Glomerular endothelial cell (primary cell): ENCODE measurements at places on chromosomes 3 and 15.

GRCh38 chr3:114231616-114232015 lies 5.8 kb downstream of the ZNF80 start:
- no peak for DNase-seq

DNA sequence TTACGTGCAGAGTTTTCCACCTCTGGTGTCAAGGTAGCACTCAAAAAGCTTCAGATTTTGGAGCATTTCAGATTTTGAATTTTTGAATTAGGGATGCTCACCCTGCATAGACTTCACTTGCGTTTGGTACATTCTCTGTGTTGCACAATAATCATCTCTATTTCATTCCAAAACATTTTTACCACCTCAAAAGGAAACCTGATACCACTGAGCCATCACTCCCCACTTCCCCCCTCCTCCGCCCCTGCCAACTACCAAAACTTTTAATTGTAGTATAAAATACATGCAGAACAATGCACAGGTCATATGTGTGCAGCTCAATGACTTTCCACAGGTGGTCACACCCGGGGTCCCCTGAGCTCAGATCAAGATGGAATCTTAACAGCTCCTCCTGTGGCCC lies 208.8 kb downstream of the SV2B start:
- no peak for DNase-seq

- DNase-seq = no peak
Measured at GRCh38 chr3:161489395-161489794, 7.2 kb upstream of the OTOL1 start.

DNA sequence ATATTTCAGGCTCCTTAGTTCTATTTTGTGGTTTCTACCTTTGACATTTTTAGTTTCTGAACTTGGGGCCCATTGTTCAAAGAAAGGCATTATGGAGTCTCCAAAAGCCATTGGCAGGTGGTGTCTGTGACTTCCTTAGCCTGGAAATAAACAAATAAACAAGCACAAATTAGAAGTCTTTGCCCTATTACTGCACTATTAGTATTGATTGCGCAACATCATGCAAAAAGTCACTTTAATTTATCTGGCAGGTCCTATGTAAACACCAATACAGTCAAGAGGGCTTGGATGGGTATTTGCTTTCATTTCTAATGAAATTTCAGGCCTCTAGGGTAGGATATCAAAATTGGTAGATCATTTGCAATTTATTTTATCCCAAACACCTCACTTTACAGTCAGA lies 85.6 kb downstream of the LPP start:
- DNase-seq = no peak

DNA sequence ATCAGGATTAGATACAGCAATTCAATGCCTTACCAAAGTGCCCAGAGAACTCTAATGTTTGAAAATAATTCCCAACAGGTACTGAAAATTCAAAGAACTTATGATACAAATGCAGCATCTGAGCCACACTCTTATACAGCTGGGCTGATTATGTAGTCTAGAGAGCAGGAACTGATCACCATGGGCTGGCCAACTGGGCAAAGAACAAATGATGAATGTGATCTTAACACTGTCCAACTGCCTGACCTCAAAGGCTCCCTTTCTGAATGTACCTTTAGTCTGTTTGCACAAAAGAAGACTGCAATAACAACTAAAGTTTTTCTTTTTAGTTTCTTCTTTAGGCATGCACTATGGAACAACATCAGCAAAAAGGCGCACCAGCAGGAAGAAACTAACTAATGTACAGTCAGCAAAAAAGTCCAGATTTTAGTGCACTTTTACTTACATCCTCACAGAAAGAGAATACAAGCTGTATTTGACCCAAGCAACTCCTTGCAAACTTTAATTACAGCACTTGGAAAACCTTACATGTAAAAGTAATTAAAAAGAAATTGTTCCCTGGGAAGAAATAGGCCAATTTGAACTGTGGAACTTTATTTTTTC lies 1095.1 kb downstream of the IGSF11 start:
- DNase-seq = no peak

DNA sequence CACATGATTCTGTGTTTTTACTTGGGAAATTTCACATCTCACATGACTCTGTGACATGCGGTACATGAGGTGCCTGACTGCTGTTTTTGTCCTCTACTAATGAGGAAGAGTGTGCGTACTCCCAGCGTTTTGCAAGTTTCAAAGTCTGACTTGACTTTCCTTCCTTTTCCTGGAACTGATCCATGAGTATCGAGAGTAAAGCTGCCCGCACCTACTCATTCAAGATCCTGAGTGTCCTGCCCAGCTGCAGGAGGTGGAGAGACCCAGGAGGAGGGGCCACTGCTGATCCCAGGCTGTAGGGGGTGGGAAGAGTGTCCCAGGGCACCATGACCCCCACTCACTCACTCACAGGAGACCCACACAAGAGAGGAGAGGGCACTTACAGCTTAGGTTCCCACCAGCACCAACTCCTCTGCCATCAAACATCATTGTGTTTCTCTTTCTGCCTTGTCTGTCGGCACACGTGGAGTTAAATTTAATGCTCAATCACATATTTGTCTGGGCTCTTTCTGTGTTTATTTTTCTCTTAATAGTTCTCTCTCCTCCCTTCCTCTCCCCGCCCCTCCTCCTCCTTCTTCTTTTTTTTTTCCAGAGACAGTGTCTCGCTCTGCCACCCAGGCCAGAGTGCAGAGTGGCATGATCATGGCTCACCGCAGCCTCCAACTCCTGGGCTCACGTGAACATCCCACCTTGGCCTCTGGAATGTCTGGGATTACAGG lies 1.4 kb downstream of the CCR5AS start:
- DNase-seq = no peak

- DNase-seq = no peak
Measured at GRCh38 chr3:55329849-55330248, 157.3 kb downstream of the WNT5A start.

DNA sequence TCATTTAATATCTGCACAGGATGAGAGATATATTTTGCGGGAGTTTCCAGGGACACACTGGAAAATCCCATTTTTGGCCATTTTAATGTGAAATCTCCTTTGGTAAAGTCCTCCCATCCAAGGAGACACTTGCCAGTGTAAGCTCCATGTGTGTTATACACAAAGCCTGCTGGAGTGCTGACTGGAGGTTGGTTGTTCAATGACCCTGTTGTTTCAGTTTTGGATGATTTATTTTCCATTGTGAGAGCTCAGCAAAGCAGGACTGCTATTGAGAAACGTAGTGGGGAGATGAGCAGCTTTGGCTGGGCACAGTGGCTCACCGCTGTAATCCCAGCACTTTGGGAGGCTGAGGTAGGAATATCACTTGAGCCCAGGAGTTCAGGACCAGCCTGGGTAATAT lies 127.7 kb downstream of the NUP210 start:
- DNase-seq = no peak

GRCh38 chr3:188486126-188486525 lies 332.2 kb downstream of the LPP start:
- no peak for DNase-seq

- no peak for DNase-seq
Measured at GRCh38 chr15:22891426-22892210, 53.2 kb downstream of the NIPA2 start.

DNA sequence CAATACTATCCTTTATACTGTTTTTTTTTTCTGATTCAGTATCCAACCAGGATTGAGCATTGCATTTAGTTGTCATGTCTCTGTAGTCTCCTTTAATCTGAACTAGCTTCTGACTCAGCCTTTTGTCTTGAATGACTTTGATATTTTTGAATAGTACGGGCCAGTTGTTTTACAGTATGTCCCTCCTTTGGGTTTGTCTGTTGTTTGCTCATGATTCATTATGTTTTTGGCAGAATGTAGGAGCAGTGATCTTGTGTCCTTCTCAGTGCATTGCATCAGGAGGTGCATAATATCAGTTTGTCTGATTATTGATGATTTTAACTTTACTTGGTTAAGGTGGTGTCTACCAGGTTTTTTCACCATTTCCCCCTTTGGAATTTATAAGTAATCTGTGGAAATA lies 20.5 kb downstream of the EXOG start:
- DNase-seq = no peak

- no peak for DNase-seq
Measured at GRCh38 chr15:79364571-79365240, 53.8 kb downstream of the TMED3 start.

GRCh38 chr3:37693511-37694283 lies 168.0 kb upstream of the CTDSPL start:
- no peak for DNase-seq

DNA sequence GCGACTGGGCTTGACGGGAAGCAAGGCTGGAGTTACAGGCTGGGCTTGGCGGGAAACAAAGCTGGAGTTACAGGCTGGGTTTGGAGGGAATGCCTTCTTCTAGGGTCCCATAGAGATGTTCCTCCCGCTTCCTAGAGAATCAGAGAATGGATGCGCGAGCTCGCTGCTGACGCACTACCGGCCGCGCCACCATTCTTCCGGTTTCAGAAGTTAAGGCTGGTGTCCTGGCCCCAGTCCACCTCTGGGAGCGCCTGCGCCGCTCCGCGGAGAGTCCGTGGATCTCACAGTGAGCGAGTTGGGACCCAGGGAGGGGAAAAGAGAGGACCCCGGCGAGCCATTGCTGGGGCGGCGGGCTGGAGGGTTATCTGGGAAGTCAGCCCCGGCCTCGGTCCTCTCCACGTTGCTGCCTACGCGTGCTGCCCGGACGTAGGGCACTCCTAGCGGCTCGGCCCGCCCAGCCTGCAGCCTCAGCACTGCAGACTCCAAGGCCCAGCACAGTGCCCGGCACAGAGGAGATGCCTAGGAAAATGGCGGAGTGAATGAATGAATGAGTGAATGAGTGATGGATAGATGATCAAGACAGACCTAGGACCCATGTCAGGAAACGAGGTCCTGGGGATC lies at the start of gene ZNF502:
Gene ZNF502 (plus strand): TSS at position 206 of the 621 bp plus-strand sequence. CDS start 7,602 bp downstream, outside the sequence.
- peak; percentile 54 for DNase-seq

DNA sequence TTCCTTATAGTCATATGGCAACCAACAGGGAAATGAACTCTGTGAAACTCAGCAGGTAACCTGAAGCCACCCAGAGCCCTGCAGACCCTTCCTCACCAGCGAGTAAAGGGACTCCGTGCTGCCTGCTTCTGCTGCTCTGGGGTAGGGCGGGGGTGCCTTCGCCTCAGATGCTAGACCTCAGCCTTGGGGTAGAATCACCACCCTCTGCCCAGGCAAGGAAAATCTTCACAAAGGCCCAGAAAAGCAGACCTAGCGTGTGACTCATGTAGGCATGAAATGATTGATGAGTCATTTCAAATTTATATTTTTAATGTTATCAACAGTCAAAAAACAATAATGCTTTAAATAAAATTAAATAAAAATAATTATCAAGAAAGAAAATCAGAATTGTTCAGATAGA lies 6.6 kb downstream of the STIMATE start:
- no peak for DNase-seq

GRCh38 chr15:79923079-79923514 lies 26.3 kb upstream of the MTHFS start:
- no peak for DNase-seq

DNA sequence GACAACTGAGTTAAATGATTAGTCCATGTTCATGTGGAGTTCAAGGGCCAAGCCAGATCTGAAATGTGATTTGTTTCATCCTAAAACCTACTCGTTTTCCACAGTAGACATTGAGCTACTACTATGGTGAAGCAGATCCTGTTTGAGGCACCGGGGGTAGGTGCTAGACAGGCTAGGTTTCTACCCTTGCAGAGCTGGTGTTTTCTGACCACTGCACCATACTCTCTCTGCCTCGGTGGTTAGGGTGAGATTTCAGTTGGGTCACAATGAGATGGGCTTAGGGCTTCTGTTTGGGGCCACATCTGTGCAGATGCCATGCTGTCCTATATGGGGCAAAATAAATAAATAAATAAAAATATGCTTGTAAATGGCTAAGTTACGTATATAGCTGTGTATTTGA lies 99.3 kb downstream of the OXNAD1 start:
- no peak for DNase-seq

- no peak for DNase-seq
Measured at GRCh38 chr3:133895208-133896001, at the start of gene RAB6B. Gene RAB6B, minus strand, starts transcription at chr3:133895882. Its CDS starts 416 bp downstream, at chr3:133895466.

DNA sequence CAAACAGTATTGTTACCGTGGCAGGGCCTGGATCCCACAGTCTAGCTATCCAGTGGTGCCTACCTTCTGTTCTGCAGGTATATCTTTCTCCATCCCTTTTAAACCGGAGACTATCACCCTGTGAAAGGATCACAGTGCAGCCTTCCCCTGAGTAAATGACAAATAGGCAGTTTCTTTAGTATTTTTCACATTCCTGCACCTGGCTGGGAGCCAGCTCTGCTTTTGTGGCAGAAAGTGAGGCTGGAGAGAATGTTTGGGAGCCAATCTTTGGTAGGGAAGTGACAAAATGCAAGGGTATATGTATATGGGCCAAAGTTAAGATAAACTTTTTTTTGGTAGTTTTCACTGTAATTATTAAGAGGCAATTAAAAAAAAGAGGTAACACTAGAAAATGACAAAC lies 54.8 kb downstream of the ARHGEF26 start:
- DNase-seq = no peak

GRCh38 chr15:99441871-99442251 lies 123.9 kb upstream of the MEF2A start:
- DNase-seq = no peak

GRCh38 chr15:64981812-64982431 lies 7.8 kb downstream of the SPG21 start:
- DNase-seq = no peak

- DNase-seq = no peak
Measured at GRCh38 chr3:142595581-142595950, 627 bp upstream of the PLS1 start.

DNA sequence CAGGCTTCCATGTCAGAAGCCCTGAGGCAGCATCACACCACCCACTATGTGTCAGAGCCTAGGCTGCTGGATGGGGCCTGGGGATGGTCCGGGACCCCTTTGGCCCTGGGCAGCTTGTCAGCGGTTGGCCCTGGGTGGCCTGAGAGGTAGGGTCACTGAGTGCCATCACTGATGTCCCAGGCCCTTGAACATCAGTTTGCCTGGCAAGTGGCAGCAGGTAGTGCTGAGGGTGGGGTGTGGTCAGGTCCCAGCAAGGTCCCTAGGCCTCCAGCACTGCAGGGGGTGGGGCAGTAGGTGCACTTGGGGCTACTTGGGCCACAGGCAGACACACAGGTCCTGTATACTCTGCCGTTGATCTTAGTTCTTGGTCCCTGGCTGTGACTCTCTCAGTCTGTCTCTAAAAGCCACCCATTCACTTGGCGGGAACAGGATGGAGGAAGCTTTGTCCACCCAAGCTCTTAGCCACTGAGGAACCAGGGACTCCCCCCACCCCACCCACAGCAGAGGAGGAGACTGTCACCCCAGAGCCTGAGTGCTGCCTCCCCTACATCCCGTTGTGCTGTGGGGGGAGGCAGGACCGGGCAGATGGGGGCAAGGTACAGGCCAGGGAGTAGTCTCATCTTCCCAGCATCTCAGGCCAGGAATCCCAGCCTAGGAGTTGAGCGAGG lies 5.8 kb downstream of the GNAI2 start:
- DNase-seq = no peak

GRCh38 chr3:195045481-195046210 lies 225.3 kb downstream of the XXYLT1 start:
- no peak for DNase-seq

DNA sequence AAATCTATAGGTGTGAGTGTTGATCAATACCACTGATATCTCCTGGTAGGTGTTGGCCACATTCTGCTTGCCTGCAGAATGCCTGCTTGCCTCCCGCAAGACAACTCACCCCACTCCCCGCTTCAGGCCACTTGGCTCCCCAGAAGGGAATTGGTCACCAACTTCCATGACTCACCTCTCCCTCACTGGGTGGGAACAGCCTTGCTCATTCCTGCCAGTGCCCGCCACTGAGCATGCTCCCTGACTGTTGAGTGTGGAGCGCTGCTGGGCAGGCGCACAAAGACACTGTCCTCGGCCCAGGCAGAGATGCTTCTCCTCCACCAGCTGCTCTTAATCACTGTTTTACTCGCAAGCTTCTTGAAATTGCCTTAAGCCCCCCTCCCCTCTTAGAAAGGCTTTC lies 57.3 kb upstream of the PPP2R3A start:
- DNase-seq = no peak
